ENCODE measurements at places on chromosomes 7 and 10.

DNA sequence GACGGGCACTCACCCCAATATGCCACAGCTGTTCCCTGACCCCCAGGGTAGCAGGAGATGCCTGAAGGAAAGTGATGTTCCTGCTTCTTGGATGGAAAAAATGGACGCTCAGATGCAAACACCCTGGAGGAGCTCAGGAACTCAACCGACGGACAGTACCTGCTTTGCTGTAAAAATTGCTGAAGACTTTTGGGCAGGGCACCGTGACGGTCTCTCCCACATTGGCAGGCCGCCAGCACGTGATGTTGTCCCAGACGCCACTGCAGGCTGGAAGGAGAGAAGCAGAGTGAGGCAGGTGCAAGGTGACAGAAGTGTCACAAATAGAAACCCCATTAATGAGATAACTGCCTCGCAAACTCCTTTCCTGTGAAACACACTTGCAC, 35.0 kb downstream of the VIPR2 start:
- DNase-seq = no peak

- DNase-seq = no peak
Observed at GRCh38 chr7:70529914-70530585, 601.9 kb upstream of the GALNT17 start.

DNA sequence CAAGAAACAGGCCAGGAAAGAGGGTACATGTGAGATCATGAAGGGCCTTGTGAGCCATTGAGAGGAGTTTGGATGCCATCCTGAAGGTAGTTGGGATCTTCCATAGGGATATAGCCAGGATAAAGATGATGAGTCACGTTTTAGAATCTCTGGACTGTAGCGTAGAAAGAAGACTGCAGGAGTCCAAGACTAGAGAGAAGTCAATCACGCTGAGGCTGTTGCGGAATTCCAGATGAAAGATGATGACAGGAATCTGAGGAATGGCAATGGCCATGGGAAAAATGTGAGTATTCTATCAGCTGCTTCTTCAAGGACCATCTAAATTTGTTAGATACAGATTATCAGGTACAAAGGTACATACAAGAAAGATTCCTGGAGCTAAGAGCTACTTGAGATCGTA, 711.3 kb downstream of the GRM8 start:
- DNase-seq = no peak

DNA sequence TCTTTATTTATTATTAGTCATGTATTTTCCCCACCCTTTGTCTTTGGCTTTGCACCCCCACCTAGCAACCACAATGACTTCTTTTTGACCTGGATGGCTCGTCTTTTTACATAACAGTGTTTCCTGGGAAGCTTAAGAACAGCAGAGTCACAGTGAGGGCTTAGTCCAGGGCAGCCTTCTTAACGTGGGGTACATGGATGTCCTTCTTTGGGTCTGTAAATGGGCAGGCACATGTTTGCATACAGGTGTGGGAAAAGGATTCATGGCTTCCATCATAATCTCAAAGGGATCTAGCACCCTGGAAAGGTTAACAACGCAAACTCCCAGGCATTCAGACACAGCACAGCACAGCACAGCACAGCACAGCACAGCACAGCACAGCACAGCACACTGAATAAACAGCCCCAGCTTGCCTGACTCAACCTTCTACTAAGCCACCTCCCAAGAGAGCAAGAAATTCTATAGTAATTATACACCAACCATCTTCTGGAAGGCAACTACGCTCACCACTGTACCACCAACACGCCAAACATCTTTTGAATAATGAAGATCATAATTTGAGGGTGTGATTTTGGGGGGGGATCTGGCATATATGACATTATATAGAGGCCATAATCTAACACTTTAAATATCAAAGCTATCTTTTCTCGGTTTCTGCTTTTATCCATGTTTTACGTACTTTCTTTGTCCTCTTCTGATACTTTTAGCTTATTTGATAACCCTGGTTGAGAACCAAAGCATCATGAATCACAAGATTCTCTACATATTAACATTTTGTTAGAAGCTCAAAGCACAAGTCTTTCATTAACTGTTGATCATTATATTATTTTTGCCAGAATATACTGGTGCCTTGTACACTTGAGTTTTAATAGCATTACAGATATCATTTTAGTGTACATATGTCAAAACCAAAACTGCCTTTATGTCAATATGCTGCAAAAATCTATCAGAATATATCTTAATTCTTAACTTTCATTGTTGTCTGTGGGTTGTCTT, 177.2 kb upstream of the KLF14 start:
- no peak for DNase-seq

- no peak for DNase-seq
Observed at GRCh38 chr7:159149488-159149887, 4.8 kb upstream of the VIPR2 start.

DNA sequence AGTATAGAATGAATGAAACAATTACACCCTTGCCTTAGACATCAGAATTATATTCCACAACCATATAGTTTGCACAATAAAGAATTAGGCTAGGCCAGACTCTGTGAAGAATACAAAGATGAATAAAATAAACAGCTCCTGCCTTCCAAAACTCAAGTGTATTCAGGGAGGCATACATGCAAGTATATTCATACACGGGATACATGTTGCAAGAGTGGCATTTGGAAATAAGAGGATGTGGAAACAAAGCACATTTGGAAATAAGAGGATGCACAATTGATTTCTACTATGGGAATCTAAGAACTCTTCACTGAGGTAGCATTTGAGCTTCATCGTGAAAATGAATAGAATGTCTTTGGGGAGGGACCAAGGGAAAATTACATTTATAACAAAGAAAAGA, 27.0 kb upstream of the TMEM26 start:
- DNase-seq = no peak

- no peak for DNase-seq
Observed at GRCh38 chr10:33657154-33657908, 322.9 kb upstream of the NRP1 start.

DNA sequence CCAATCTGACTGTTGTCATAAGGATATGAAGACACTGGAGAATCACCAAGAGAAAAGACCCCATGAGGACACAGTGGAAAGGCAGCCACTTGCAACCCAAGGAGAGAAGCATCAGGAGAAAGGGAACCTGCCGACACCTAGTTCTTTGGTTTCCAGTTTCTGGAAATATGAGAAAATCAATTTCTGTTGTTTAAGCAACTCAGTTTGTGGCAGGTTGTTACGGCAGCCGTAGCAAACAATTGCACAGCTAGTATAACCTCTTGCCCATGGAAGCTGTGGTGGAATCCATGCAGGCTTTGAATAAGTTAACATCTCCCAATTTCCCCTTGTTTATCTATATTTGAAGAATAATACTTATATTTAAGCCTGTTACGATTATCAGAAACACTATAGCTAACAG, 1103.0 kb upstream of the PHF14 start:
- DNase-seq = no peak

DNA sequence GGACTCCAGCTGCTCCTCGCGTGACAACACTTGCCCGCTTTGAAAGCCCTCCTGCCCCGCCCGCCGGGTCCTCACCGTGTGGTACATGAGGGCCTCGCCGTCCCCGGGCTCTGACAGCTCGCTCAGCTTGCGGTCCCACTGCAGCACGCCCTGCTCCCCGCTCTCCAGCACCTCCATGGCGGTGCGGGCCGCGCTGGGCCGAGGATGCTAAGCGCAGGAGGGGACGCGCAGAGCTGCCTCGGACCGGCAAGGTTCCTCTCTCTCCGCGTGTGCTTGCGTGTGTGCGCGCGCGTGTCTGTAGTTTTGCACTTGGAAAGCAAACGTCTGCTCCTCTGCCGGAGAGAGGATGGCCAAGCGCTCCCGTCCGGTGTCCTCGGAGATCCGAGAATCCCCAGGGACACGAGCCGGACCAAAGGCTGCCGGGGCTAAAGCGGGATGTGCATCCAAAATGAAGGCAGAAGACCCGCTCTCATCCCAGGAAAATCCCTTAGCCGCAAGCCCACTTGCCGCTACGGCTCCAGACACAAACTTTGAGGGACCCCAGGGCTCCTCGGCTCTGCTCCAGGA, at the start of gene CREB3L2:
TSS of gene CREB3L2 (minus strand) at position 558 of the 567 bp plus-strand sequence. CDS start at position 177, 381 bp downstream.
- peak; percentile 20 for DNase-seq

- no peak for DNase-seq
Observed at GRCh38 chr7:158689488-158689887, 15.1 kb downstream of the NCAPG2 start.

- DNase-seq = no peak
Observed at GRCh38 chr7:118844748-118845147, 620.2 kb downstream of the ANKRD7 start.

- DNase-seq = no peak
Observed at GRCh38 chr10:17206210-17206709, 4.8 kb upstream of the TRDMT1 start.
